HuH-7.5 (cell line): ENCODE measurements at places on chromosomes 11 and 22.

- no peak for DNase-seq
Observed at GRCh38 chr11:22163394-22163797, 29.5 kb upstream of the ANO5 start.

DNA sequence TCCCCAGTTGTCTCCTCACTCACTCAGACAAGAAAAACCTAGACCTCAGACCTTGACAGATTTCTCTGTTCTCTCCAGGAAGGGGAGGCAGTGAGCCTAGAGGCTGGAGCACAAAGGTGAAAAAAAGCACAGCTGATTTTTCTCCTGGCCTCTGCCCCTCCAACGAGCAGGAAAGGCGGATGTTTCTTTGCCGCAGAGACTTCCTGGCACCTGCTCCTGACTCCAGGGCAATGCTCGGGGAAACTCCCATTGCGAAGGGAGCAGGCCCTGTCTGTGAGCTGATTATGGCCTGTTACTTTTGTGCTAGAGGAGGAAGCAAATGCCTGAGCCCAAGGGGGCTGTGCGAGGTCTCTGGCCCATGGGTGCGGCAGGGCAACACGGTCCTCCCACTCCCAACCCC lies 25.4 kb downstream of the MS4A10 start:
- no peak for DNase-seq

DNA sequence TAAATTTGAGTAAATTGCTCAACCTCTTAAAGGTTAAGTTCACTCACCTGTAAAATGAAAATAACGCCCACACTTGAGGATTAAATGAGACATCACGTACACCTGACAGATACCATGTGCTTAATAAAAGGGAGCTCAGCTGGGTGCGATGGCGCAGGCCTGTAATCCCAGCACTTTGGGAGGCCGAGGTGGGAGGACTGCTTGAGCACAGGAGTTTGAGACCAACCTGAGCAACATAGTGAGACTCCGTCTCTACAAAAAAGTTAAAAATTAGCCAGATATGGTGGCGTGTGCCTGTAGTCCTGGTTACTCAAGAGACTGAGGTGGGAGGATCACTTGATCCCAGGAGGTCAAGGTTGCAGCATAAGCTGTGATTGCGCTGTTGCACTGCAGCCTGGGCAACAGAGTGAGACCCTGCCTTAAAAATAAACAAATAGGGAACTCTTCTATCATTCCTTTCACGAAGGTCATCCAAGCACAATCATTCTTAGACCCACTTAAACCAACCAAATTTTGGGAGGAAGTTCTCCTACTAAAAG lies 134.1 kb downstream of the BBOX1 start:
- DNase-seq: no peak

DNA sequence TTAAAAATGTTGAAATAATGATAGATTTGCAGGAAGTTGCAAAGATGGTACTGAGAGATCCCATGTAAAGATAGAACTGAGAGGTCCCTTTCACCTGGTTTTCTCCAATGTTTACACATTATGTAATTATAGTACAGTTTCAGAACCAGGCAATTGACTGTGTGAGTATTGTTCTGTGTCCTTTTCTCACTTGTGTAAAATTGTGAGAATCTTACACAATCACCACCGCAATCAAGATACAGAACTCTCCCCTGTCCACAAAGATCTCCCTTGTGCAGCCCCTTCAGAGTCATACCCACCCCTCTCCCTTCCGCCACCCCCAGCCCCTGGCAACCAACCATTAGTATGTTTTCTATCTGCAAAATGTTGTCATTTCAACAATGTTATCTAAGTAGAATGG lies 119.8 kb upstream of the NAV2 start:
- DNase-seq: peak; percentile 14

DNA sequence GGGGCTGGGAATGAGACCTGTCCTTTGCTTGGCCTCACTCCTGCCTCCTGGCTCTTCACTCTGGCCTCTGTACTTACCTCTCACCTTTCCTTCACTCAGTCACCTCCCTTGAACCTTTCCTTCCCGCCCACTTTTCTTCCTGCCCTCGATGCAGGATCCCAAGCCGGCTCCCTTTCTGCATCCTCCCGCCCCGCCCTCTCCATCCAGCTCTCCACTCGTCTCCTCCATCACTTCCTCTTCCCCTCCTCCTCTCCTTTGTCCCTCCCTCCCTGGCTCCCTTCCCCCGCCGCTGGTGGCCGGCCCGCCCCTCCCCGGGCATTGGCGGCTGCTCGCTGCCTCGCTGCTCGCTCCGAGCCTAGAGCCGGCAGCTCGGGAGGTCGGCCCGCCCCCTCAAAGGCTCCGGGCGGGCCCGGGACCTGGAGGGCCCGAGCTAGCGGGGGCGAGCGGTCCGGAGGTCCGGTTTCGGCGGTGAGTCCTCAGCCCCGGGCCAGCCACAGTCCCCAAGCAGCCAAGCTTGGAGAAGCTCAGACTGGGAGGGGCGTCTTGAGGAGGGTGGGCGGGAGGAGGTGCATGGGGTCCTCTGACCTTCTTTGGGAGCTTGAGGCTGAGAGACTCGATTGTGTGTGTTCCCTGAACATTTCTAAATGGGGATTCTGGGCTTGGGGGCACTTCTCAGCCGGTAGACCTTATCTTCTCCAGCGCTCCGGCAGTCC lies 13.8 kb downstream of the PHLDB1 start:
- peak; percentile 73 for DNase-seq

DNA sequence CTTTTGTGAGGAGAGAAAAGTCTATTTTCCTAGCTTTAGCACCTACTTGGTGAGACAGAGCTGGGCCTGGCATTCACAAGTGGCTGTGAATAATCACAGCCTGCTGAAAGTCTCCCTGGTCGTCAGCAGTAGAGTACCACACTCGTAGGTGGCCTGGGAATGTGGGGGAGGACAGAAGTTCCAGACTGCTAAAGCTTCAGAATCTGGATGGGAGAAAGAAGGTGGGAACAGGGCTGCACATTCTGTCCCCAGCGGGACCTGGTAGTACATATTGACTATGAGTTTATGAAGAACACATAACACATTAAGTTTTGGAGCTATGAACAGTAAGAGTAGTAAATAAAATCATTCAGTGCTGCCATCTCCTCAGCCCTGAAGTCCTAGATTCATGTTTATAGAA lies 19.0 kb upstream of the LIMK2 start:
- no peak for DNase-seq

GRCh38 chr11:124075492-124075840 lies 34.3 kb upstream of the OR10G7 start:
- no peak for DNase-seq

- no peak for DNase-seq
Observed at GRCh38 chr11:73969091-73969490, 13.6 kb downstream of the UCP2 start.

GRCh38 chr22:46241396-46242007 lies 8.6 kb downstream of the CDPF1 start:
- no peak for DNase-seq

- DNase-seq: no peak
Observed at GRCh38 chr11:60143768-60144167, 39.1 kb downstream of the MS4A6A start.

DNA sequence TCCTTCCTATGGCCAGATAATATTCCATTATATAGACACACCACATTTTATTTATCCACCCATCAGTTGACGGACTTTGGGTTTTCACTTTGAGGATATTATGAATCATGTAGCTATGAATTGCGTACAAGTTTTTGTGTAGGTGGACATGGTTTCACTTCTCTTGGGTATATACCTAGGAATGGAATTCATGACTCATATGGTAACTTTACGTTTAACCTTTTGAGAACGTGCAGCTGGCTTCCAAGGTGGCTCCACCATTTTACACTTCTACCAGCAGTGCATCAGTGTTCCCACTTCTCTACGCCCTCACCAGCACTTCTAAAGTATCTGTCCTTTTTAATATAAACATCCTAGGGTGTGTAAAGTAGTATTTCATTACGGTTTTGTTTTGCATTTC lies 112.0 kb downstream of the PLEKHA7 start:
- no peak for DNase-seq

DNA sequence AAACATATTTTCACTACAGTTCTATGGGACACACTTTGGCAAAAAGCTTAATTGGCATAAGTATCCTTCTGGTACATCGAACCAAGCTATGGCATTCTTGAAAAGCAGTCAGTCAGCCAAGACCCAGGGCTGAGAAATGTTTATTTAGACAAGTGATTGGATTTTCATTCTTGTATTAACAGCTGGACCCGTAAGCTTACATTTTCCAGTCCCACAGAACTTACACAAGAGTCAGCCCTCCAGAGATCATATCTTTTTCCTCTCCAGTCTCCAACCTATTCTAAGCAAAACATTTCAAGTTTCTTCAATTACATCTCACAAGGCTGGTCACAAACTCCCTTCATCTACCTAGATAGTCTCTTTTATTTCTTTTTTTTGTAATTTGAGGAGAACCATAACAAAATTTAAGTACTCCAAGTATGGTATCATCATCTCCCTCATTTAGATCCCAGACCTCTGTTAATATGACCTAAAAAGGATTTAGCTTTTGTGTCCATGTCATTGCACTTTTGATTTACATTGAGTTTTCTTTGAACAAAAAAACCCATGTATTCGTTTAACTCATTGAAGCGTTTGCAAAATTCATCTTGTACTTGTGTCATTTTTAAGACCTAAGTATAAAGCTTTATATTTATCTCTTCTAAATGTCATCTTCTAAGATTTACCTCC lies 67.9 kb upstream of the GRK3 start:
- DNase-seq: no peak

DNA sequence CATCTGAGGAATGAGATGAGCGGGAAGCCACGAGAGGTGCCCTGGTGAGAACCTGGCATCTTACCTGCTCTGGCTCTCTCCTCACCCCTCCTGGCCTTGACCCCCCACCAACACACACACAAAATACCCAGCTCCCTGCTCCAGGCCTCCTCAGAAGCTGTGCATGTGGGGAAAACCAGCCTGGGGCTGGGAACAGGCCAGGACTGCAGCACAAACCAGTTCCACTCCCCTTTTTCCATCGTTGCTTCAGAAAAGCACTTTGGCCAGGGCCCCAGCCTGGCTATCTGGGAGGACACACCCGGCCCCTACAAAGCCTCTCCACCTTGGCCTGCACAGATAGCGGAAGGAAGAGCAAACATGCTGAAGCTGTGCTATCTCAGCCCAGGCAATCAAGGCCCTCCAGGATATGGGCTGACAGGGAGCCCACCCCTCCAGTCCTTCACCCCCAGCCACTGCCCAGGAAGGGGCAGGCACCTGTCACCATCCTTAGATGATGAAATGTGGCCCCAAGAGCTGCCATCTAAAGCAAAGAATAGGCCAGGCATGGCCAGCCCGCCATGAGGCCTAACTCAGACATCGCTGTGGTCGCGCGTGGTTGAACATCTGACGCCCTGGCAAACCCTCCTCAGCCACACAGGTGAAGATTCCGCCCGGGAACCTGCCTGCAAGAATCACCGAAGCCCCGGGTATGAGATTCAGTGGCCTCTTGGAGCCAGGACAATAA lies 35.4 kb downstream of the PISD start:
- DNase-seq: peak; percentile 80

DNA sequence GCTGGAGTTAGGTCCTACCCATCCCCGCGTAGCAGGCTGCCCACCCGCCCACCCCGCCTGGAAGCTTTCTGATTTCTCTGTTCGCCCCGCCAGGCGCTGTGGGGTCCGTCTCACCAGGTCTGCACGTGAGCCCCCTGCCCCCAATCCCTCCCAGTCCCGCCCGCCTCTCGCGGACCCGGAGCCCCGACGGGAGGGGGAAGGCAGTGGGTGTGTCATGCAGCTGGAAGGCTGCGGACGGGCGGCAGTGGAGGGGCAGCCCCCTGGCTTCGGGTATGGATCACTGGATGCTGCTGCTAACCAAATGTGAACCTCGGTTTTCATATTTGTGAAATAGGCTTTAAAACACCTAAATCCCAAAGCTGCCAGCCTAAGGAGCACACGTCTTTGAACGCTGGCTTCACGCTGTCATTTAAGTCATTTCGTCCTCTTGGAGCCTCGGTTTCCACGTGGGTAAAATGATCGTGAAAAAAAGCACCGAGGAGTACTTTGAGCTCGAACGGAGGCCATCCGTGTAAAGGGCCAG lies 568 bp upstream of the BIK start:
- DNase-seq: no peak

DNA sequence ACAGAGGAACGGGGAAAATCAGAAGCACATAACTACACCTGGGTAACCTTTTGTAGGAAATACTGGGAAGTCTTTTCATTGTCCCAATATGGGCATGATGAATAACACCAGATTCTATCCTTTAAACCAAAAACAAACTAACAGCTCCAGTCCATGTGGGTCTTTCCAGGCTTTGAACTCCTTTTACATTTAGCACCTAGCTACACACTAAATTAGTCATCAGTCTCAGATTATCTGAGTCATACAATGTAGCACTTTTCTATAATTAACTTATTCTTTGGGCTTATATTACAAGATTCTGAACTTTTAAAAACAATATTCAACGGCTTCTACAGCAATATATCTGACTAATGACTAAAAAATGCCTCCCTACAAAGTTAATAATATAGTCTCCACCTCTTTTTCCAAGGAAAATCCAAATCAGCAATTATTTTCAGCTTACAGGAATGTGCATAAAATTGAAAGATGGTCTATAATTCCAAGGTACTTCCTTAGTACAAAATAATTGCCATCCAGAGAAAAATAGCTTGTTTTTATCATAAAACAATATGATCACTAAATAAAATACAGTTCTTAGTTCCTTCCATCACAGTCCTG lies 26.3 kb downstream of the STK33 start:
- DNase-seq: no peak

DNA sequence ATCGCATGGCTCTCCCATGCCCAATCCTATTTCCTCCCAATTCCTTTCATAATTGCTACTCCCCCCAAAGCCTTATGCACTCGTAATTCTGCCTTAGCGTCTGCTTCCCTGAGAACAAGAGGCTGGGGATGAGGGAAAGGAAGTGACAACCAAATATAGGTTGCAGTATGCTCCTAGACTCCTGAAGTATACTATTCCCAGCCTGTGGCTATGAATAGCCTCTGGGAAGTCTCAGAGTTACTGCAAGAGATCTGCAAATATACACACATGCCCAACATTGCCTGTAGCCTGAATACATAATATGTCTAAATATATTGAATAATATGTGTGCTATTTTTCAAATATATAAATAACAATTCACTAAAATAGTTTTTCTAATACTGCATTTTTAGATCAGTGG lies 96.1 kb upstream of the CD44 start:
- no peak for DNase-seq

GRCh38 chr22:46791201-46791731 lies 28.8 kb downstream of the TBC1D22A start:
- DNase-seq: no peak

DNA sequence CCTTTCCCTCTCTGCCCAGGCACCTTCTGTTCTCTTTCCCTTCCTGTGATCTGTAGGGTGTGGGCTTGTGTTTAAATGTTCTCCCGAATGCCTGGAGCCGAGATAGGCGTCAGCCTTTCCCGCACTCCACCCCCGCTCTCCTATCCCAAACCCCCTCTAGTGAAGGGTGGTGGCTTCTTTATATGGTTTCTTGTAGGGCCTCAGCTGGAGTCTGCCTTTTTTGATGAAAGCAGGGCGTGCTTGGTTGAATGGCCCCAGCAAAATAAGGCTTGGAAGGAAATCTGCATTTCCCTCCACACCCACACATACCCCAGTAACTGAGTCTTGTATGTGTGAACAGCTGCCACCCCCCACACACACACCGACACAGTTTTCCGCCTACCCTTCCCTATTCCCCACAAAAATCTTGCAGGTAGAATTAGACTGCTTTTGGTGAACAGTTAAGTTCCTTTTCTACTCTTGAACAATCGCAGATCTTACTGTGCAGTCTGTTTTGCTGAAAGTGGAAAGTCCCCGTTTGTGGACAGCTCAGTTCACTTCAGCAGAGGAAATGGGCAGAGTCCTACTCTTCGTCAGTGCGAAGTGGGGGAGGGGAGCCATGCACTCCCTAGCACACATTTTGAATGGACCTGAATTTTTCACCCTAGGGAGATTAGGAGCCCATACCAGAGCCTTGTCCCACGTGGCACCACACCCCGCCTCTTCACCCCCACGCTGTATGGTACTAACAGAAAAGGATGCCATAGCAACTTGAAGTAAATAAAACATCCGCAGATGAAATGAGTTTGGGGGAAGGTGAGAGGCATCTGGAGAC lies 25.5 kb upstream of the GRK2 start:
- peak; percentile 81 for DNase-seq
